Renal cortical epithelial cell (primary cell): ENCODE measurements at places on chromosomes 7 and 10. TPM values are rescaled to one million over a fixed set of nuclear protein-coding genes. Genes with fewer than 3 reads are reported as not detected.

PNLIPRP3 gene
- total RNA-seq, result not detected in 2 replicates

BICC1 gene
- 248 and 609 TPM in 2 replicates for total RNA-seq

FKBP9 gene
- total RNA-seq, result 143 and 157 TPM in 2 replicates

FANK1 gene
- 14.9 and 26.4 TPM in 2 replicates for total RNA-seq

PALD1 gene
- 1.7 and 2.6 TPM in 2 replicates for total RNA-seq

NAT16 gene
- total RNA-seq, result not detected in 2 replicates

CYP3A7 gene
- not detected in 2 replicates for total RNA-seq

TMEM254 gene
- total RNA-seq, result 4.9 and 12.1 TPM in 2 replicates

KIAA1549 gene
- 1.0 and 10.1 TPM in 2 replicates for total RNA-seq

CHST15 gene
- 33.7 and 38.3 TPM in 2 replicates for total RNA-seq

TAC1 gene
- 0.10 and 0.35 TPM in 2 replicates for total RNA-seq

PGAM2 gene
- total RNA-seq, result 0.15 TPM in 1 of 2 replicates, not detected in the other

TCAF1 gene
- 66.5 and 91.9 TPM in 2 replicates for total RNA-seq

RADIL gene
- total RNA-seq, result not detected in 2 replicates

OR6B1 gene
- total RNA-seq, result not detected in 2 replicates

LIPM gene
- not detected in 2 replicates for total RNA-seq

MYL10 gene
- not detected in 2 replicates for total RNA-seq

MMP21 gene
- total RNA-seq, result 0.05 TPM in 1 of 2 replicates, not detected in the other

UBN2 gene
- total RNA-seq, result 3.8 and 13.4 TPM in 2 replicates
